HuH-7 (cell line): ENCODE measurements at places on chromosomes 11 and 22.

- no peak for DNase-seq
Observed at GRCh38 chr11:113538451-113539412, 63.5 kb upstream of the DRD2 start.

DNA sequence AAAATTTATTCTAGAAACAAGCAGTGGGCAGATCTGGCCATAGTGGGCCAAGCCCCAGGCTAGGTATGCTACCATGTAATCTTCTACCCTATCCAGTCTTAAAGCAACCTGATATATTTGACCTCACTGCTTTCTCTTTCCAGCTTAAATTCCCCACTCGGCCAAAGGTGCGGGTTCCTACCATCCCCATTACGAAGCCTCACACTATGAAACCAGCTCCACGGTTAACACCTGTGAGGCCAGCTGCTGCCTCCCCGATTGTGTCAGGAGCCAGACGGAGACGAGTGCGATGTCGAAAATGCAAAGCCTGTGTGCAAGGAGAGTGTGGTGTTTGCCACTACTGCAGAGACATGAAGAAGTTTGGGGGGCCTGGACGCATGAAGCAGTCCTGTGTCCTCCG, 21.2 kb upstream of the GRK2 start:
- DNase-seq = no peak

GRCh38 chr11:118136801-118137200, 15.8 kb downstream of the SCN4B start:
- no peak for DNase-seq

DNA sequence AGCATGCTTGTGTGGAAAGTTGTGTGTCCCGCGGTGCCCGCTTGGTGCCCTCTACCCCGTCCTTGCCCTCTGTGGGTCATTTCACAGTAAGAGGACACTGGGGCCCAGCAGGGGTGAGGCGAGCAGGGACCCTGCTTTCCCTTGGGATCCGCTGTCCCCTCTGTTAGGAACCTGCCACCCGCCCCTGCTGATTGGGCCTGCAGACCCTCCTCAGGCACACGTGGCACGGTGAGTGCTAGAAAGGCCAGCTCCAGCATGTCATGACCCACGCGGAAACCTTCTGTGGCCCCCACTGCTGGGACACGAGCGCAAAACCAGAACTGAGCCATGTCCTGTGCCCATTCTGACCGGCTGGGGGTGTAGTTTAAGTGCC, 353.1 kb downstream of the TBC1D22A start:
- no peak for DNase-seq

GRCh38 chr11:67613313-67613959, 6.7 kb downstream of the NDUFV1 start:
- no peak for DNase-seq

DNA sequence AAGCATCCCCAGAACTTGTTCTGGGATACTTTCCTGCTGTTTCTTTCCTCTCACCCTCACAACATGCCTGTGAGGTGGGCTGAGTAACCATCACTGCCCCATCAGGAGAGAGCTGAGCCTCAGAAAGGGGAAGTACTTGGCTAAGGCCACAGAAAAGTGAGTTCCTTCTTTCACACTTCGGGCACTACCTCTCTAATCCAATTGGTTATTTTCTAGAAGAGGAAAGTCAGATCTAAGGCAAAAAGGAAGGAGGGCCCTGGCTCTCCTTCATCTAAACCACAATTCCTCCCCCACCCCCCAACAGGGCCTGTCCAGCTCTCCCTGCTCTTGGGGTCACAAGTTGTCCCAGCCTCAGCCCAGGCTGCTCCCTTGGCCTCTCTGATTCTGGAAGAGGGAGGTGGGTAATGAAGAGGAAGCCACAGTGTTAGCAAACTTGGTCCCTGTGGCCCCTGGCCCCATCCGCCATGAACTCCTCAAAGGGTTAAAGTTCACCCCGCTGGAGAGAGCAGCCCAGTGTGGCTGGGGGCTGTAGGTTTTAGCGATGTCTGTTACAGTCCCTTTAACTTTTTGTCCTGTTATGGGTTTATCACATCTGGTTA, 34.0 kb downstream of the SLC22A12 start:
- no peak for DNase-seq

GRCh38 chr11:76155500-76156227, 50.6 kb downstream of the WNT11 start:
- no peak for DNase-seq

- DNase-seq = peak; percentile 10
Observed at GRCh38 chr11:121459413-121460017, 6.7 kb upstream of the SORL1-AS1 start.

DNA sequence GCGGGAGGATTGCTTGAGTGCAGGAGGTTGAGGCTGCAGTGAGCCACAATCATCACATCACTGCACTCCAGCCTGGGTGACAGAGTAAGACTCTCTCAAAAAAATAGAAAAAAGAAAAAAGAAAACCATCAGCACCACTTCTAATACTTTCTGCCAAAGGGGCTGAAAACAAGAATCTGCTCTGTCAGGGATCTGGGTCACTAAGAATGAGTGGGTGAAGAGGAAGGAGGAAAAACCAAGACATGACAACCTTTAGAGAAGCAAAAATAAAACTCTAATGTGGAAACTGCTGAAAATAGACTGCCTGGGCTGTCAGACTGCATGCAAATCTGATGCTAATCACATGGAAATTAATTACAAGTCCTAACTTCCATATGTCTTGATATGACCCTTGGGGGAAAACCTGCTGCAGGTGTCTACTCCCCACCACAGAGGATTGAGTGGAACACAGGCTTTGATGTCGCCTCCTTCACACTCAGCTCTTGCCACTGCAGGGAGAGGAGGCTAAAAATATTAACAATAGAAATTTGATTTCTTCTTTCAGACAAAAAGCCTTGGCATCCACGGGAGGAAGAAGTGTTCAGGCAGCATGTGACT, 62.5 kb upstream of the CRTAM start:
- DNase-seq = no peak

GRCh38 chr11:93059117-93059957, 89.9 kb downstream of the MTNR1B start:
- no peak for DNase-seq

DNA sequence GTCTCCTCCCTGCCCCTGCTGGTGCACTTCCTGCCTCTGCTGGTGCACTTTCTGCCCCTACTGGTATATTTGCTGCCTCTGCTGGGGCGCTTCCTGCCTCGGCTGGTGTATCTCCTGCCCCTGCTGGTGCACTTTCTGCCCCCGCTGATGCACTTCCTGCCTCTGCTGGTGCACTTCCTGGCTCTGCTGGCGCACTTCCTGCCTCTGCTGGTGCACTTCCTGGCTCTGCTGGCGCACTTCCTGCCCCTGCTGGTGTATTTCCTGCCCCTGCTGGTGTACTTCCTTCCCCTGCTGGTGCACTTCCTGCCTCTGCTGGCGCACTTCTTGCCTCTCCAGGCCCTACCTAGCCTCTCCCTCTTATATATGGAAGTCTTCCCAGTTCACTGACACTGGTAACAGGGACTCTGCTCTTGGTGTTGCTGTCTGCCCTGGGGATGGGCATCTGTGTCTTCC, 10.1 kb downstream of the MTFP1 start:
- no peak for DNase-seq

GRCh38 chr22:24441406-24442351, 14.3 kb downstream of the ADORA2A start:
- no peak for DNase-seq

DNA sequence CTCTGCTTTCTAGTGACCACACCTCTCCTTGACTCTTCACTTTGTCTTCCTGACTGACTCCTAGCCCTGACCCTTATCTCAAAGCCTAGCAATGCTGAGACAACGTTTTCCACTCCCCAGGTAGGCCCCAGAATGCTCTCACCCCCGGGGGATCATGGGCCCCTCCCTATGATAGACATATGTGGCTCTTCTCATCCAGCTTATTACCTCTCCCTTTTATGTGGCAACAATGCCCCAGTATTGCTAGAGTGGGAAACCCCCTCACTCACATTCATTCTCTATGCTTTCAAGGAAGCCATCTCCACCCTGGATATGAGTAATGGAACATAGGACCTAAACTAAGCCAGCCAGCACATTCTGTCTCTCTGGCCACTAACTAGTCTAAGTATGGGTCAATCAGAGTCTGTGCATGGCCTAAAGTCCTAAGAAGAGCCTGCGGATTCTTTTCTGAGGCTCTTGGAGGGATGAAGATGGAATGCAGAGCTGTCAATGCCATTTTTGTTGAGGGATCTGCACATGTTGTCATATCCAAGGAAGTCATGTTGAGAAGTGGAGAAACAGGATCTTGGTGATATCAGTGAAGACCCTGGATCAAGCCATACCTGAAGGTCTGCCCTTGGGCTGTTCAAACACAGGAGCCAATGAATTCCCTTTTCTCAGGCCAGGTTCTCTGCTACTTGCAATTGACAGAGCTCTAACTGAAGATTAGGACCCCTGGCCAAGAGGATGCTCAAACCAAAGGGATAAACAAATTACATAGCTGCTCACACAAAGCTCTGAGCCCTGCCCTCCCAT, 79.8 kb upstream of the GRK3 start:
- no peak for DNase-seq

DNA sequence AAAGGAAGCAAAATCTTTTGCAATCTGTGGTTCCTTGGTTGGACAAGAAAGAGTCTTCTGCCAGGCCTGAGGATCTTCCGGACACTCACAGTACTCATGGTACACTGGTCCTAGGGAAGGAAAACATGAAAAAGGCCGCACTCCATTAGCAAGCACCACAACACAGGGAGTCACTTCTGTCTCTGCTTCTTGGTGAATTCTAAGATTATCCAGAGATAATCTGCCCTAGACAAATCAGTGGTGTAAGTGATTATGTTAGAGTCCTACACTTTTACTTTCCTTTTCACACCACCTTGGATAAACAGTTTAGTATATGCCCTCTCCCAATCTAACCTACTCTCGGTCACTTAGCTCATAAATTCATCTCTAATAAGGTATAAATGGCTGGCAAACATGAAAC, 11.9 kb downstream of the POGLUT3 start:
- no peak for DNase-seq

DNA sequence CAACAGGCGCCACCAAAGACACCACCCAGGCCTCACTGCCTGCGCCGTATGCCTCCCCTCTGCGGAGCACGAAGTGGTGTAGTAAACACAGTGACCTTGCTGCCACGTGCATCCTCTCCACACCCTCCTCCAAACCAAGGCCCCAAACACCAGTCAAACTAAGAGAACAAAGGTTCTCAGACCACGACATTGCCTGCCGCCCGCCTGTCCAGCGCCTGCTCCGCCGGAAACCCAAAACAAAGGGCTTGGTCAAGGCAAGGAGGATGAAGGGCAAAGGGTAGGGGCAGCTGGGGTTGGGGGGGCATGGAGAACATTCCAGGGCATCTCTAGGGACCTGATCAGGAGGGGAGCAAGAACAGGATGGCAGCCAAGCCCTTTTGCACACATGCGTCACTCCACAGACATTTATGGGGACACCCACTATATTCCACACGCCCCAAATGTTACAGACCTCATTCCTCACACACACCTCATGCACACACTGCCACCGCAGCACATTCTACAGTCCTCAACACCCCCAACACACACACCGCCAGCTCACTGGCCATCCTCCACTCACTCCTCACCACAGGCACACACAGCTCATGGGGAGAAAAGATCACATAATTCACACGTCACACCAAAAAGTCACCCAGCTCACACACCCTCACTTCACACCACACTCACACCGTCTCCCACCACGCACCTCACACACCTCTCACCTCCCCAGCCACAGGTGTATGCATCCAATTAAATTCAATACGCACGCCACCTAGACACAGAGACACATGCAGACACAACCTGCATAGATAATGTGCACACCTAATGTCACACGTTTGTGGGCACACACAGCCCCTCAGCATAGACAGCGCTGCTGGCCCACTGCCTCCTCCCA, 34.5 kb downstream of the PDE2A start:
- no peak for DNase-seq

- no peak for DNase-seq
Observed at GRCh38 chr11:44816761-44817160, 90.0 kb downstream of the TSPAN18 start.

GRCh38 chr11:17948296-17948695, 64.6 kb downstream of the SERGEF start:
- DNase-seq = no peak

DNA sequence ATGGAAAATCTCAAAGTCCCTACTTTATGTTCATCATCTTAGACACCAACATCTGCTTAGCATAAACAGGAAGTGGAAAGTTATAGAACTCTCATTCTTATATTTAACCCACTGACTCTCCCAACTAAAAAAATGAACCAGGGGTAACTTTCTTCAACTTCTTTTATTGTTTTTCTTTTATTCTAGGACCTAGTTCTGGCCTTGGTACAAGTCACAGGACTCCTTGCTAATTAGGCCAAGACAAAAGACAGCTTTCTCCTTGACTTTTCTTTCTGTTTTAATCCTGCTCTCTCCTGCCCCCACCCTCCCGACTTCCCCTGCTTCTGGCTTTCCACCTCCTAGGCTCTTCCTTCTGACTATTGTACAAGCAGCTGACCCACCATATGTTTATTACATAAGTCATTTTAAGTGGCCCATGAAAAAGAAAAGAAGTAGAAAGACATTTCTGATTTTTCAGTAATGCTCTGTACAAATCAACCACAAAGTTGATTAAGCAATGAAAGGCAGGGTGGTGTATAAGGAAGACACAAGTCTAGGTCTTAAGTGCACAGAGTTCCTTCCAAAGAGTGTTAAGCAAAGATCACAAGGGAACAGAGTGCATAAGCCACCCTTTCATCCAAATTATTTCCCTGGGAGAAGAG, 18.3 kb downstream of the JAML start:
- no peak for DNase-seq

GRCh38 chr11:118569670-118570069, 2.5 kb upstream of the ARCN1 start:
- DNase-seq = no peak

DNA sequence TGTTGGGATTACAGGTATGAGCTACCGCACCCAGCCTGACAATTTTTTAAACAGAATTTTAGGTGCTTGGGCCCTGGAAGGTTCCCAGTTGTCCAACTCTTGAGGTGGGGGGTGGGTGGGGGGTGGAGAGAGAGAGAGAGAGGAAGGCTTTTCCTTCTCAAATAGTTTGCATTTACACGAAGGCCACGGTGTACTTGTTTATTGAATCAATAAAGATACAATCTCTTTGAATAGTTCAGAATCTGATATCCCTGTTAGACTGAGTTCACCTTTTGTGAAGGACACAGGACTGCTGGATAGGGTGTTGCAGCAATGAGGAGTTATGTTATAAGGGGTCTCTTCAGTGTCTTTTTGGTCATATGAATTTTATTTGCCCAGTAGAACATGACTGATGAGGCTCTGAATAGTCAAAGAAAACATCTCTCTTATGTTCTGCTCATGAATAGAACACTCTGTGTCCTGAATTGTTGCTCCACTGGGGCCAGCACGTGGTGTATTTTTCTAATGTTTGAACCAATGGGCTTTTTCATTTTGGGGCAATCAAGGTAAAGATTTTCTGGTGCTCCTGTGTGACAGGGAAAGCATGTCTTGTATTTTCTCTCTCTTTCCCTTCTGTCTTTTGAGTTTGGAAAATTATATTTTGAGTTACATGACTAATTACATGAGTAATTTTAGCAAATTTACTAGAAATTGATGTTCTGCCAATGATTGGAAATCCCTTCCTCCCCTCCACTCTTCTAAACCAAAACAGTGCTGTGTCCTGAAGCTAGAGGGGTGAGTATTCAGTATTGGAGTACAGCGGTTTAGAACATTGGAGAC, 61.7 kb downstream of the PTPRJ start:
- no peak for DNase-seq

- DNase-seq = no peak
Observed at GRCh38 chr11:17528906-17529843, 15.0 kb downstream of the USH1C start.
